Hepatocyte (in vitro differentiated cells): ENCODE measurements at places on chromosomes 5 and 9. TPM values are rescaled to one million over a fixed set of nuclear protein-coding genes. Genes with fewer than 3 reads are reported as not detected.

IFNA5 gene
- total RNA-seq: not detected in 2 replicates

ALDH7A1 gene
- total RNA-seq: 48.8 and 50.0 TPM in 2 replicates

PCDHGA5 gene
- 0.03 and 0.20 TPM in 2 replicates for total RNA-seq

TAF1L gene
- not detected in 2 replicates for total RNA-seq

CCDC152 gene
- total RNA-seq: 1.8 and 2.0 TPM in 2 replicates

OTULINL gene
- total RNA-seq: 25.4 and 35.4 TPM in 2 replicates

MAMDC4 gene
- total RNA-seq: 7.9 and 8.5 TPM in 2 replicates
